Esophagus muscularis mucosa (tissue), 4 donors: ENCODE measurements at places on chromosomes 3 and 15. TPM values are rescaled to one million over a fixed set of nuclear protein-coding genes. Genes with fewer than 3 reads are reported as not detected.

P2RY13 gene
- total RNA-seq, result 1.7 TPM

CACNA1D gene
- 1.4 TPM for total RNA-seq

CHL1 gene
- 38.6 TPM for total RNA-seq

CTNNB1 gene
- total RNA-seq, result 356 TPM

HAPLN3 gene
- total RNA-seq, result 10.5 TPM

CLN6 gene
- 18.2 TPM for total RNA-seq

CDCP1 gene
- 1.2 TPM for total RNA-seq

ROPN1 gene
- not detected for total RNA-seq
